ENCODE measurements at places on chromosomes 3 and 15.

- DNase-seq = no peak
Measured at GRCh38 chr15:35560258-35560657, 14.3 kb upstream of the DPH6 start.

GRCh38 chr3:155352900-155353490 is 59.5 kb upstream of the STRIT1 start:
- peak; percentile 12 for DNase-seq

- no peak for DNase-seq
Measured at GRCh38 chr15:73981761-73982221, 10.3 kb downstream of the STOML1 start.

- DNase-seq = no peak
Measured at GRCh38 chr15:24944954-24945353, 9.8 kb upstream of the SNRPN start.

- DNase-seq = no peak
Measured at GRCh38 chr3:185084901-185085300, 68.0 kb downstream of the C3orf70 start.

GRCh38 chr3:128075522-128076482 is 23.6 kb downstream of the SEC61A1 start:
- DNase-seq = peak; percentile 83

DNA sequence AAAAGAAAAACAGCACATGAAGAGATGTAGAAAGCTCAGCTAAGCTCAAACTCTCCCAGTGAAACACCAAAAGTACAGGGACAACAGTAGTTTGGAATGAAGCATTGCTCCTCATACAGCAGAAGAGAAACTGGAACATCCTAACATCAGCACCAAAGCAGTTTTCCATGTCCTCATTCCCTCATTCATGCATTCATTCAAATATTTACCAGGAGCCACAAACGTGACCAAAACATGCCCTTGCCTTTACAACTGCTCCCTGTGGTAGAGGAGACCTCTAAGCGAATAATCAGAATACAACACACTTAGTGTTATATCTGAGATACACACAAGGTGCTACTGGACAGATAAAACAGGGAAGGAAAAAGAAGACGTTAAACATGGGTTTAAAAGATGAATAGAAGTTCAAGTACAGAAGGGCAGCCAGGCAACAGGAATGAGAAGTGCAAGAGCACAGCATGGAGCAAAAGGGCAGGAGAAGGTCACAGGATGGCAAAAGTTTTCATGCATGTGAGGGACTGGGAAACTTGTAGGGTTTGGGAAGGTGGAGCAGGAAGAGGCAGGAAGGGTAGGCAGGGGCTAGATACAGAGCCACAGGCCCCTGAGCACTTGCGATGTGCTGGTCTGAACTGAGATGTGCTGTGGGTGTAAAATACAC is 58.5 kb upstream of the LMCD1 start:
- DNase-seq = no peak

GRCh38 chr15:40847223-40847961 is 3.5 kb downstream of the SPINT1 start:
- peak; percentile 35 for DNase-seq

- DNase-seq = no peak
Measured at GRCh38 chr15:54256190-54256589, 277.9 kb downstream of the UNC13C start.

Data from naive B cell (primary cell).